ENCODE measurements at places on chromosomes 12 and 14. TPM values are rescaled to one million over a fixed set of nuclear protein-coding genes. Genes with fewer than 3 reads are reported as not detected.

DNA sequence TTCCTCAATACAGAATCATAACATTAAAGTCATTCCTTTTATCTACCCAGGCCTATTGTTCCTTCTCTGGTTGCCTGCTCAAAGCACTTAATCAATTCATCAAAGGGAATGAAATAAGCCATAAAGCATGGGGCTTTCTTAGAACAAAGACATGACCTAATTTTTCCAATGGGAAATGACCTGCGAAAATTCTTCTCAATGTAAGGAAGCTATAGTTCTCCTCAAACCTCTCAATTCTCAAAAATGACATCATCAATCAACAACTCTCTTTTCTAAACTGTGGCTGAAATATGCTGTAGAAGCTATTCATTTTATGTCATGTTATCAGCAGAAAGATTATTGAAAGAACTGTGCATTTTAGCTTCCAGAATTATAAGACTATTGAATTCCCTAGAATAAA lies 116.0 kb upstream of the PTPRR start:
- no peak for DNase-seq

- peak; percentile 65 for DNase-seq
Observed at GRCh38 chr14:20857630-20858261, 33.4 kb upstream of the RNASE3 start.

DNA sequence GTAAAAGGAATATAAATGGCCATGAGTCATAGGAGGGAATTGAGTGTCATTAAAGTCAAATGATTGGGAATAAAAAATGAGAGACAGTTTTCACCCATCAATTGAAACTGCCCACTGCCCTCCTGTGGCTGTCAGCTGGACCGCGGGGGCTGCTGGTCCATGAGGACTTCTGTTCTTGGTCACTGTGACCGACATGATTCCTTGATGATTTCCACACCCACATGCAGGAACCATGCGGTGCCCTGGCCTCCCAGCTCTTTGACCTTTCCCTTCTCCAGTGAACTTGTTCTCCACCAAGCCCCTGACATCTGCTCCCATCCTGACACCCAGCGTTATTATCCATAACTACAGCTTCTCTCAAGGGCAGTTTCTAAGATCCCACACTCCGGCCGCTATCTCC lies 48.4 kb downstream of the C12orf75 start:
- DNase-seq = no peak

The GALC gene
- 21.5 TPM for total RNA-seq

GRCh38 chr14:94646481-94646880 lies 34.3 kb downstream of the SERPINA3 start:
- DNase-seq = peak; percentile 22

DNA sequence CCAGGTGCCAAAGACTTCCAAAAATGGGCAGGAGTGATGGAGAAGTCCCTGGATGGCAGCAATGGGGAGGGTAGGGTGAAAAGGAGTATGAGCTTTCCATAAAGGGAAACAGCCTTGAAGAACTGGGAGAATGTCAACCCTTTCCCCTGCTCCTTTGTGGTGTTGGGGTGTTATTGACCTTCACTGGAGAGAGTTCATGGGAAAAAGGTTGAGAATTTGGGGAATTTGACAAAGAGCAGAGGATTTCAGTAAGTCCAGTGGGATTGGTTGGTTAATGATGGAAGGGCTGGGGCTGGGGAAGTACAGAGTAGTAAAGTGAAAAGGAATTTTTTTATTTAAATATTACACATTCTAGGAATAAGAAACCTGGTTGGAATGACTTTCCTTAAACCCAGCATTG lies 116.6 kb downstream of the ERC1 start:
- DNase-seq = no peak

DNA sequence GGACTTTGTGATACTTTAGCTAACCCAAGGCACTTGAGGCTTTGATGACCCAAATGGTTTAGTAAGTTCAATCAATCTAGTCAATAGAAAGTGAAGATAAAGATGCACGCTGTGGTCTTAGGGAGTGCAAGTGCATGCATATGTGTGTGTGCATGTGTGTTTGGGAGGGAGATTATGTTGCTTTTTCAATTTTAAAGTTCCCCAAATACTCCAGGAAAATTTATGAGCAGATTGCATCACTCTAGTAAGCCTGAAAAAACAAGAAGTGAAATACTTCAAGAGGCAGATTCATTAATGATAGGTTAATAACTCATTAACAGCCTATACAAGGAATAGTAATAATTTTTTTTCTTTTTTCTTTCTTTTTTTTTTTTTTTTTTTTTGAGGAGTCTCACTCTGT lies 12.4 kb upstream of the SIX1 start:
- no peak for DNase-seq

The SPX gene
- total RNA-seq = not detected

The NR1H4 gene
- 7.0 TPM for total RNA-seq

The GYS2 gene
- total RNA-seq = 0.16 TPM

DNA sequence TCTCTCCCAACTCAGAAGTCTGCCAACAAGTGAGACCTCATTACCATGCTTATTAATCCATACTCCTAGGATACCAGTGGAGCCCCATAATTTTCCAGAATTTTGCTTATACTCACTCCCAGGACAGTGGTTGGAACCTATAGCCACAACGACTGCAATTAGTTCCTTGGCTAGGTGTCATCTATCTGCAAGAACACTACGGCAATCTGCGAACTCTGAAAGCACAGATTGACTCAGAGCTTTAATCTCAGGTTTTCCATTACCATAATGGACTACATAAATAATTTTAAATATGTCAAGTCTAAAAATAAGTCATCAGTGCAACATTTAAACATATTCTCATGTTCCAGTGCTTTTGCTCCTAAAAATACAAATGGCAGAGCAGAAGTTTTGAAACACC lies 33.4 kb downstream of the TMTC3 start:
- no peak for DNase-seq

DNA sequence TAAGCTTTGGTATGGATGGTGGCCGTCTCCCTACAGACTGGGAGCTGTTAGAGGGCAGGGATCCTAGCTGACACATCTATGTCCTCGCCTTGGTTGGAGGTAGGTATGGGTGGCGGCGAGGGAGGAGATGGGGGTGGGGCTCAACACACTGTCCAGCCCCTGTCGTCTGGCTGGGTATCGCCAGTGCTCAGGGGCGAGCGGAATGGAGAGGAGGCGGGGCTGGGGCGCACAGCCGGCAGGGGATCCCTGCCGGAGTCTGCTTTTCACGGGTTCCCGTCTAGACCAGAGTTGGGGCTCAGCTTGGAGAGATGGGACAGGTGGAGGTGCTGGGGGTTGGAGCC lies 16.1 kb downstream of the TAMALIN start:
- DNase-seq = no peak

DNA sequence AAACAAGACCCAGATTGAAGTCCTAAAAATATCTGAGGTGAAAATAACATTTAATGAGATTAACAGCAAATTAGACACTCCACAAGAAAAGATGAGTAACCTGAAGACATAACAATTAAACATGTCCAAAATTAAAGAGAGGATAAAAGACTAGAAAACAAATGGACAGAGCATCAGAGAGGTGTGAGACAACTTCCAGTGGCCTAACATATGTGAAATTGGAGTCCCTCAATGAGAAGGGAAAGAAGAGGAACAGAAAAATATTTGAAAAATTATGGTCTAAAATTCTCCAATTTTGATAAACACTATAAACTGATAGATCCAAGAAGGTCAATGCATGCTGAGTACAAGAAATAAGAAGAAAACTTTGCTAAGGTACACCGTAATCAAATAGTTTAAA lies 151.9 kb downstream of the KITLG start:
- no peak for DNase-seq

The SMCO2 gene
- total RNA-seq = not detected

DNA sequence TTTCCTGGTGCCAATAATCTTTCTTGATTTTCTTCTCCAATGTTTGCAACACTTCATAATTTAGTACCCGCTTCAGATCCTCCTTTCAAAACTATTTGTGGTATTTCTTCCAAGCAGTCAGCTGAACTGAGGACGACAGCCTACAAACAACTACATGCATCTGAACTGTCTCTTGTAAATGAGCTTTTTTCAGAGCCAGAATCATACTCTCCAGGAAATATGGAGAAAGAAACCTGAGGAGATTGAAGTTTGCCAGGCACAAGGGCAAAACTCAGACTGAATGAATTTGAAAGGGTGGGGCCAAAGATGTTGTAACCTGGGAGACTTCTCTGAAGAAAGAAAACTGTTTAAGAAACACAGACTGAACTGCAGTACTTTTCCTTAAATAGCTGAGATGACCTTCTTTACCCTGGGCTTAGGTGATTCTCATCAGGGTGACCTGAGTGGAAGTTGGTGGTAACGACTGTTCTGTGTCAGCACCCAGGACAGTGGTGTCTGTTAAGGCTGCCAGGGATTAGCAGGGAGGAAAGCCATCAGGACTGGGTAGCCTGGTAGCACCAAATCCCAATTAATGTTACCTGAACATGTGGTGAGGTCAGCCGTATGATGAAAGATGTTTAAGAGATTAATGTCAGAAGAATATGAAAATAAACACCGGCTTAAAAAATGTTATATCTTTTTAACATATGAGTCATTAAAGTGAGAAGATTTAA lies 95.0 kb downstream of the TGFB3 start:
- no peak for DNase-seq

The USP44 gene
- 1.3 TPM for total RNA-seq

- DNase-seq = no peak
Observed at GRCh38 chr12:4566474-4566873, 4.5 kb downstream of the DYRK4 start.

DNA sequence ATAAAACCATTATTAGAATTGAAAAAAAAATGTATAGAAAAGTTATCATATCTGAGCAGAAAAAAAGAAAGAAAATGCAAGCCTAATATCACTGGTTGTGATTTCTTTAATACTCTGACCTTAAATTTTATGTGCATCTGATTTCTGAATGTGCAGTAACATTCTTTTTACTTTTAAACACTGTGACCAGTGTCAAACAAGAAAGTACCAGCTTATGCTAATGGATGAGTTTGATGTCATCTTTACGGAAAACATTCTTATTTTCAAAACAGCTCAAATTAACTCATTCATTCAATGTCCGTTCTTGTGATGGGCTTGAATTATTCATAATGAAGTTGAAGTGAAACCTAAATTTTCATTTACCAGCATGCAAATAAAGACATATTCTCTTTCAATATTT lies at the start of gene TAS2R50:
TAS2R50 (minus strand) TSS at position 101 of the 400 bp plus-strand sequence; CDS start at position 49, 52 bp downstream.
- DNase-seq = no peak

- DNase-seq = peak; percentile 85
Observed at GRCh38 chr14:75310295-75311111, 31.9 kb downstream of the FOS start.

DNA sequence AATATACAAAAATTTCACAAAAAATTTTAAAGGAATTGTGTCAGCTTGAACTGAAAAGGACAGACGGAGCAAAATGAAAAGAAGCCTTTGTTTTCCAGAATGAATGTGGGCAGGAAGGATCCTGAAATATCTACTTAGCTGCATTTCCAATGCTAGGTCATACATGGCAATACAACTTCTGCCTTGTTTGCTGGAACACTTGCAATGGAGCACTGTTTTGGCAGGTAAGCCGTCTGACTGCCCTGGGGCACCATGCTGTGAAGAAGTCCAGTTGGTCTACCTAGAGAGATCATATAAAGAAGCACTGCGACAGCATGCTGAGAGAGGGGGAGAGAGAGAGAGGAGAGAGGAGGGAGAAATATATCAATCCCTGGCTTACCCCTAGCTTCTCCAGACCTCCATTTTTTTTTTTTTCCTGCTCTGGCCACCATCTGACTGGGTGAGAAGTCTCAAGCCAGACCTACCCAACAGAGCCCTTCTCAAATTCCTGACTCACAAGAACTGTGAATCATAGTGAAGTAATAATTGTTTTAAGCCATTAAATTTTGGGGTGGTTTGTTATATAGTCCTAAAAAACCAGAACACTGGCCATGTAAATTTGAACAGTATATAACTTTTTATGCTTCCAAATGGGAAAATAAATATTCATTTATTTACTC lies 97.1 kb upstream of the PRICKLE1 start:
- DNase-seq = no peak

DNA sequence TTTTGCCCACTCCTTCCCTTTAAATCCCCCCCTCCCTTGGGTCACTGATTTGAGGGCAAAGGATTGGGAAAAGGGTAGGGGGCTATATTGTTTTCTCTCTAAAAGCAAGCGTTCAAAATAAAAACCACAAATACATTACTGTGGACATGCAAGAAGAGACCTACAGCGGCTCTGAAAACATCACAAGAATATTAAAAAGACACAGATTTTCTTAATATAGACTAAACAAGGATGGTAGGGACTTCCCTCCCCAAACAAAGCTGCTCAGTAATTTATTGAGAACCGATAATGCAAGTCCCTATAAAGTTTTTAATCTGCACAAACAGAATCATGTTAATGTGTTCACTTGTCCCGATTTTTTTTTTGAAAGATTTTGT lies 12.9 kb downstream of the TBX3 start:
- DNase-seq = no peak

The NR4A1 gene
- 79.2 TPM for total RNA-seq

- DNase-seq = no peak
Observed at GRCh38 chr14:40762685-40763084, 844.0 kb upstream of the LRFN5 start.

The RNF212B gene
- total RNA-seq = not detected
